T-helper 2 cell treated with Interferon-gamma antibody and Interleukin-4, amounts not matched to agents 5 μg/mL and 100 μg/mL, for 36 hours (primary cell): ENCODE measurements at places on chromosomes 1 and 21.

DNA sequence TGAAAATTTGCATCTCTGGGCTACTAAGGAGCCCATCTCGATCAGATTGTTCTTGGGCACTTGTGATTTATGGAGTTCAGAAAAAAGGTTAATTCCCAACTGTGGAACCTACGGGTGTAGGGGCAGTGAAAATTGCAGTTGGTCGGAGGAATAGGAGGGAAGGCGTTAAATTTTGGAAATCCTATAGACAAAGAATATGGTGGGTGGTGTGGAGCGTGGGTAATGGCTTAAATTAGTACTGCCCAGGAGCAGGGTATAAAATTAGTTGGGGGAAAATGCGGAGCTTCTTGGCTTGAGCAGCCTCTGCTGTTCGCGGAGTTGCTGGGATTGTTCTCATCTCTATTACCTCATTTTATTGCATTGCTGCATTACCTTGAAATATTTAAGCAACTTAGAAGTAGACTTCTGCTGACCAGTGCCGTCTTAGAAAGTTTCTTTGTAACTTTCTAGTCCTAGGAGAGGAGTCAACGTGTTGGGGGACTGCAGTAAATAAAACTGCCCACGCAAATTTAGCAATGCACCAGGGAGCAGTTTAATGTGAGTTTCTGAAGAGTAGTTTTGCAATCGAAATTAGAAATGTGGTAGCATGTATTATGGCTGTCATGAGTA lies 514 bp downstream of the S1PR1 start:
- H3K27me3 ChIP-seq: no peaks in the 10 kb centered on the region
- peak overlapping the region; percentile 97 for H3K4me3 ChIP-seq
- peaks cover 73% of the 10 kb centered on the region for H3K36me3 ChIP-seq
- H3K27ac ChIP-seq: peak overlapping the region; percentile 97
- H3K4me1 ChIP-seq: peaks cover 46% of the 10 kb centered on the region

- H3K27me3 ChIP-seq: no peaks in the 10 kb centered on the region
- H3K4me1 ChIP-seq: peaks cover 86% of the 10 kb centered on the region
- H3K36me3 ChIP-seq: peaks cover 32% of the 10 kb centered on the region
- H3K4me3 ChIP-seq: peak overlapping the region; percentile 79
- peak; percentile 68 for DNase-seq
- peak overlapping the region; percentile 97 for H3K27ac ChIP-seq
Measured at GRCh38 chr1:26287033-26287711, 7.3 kb downstream of the SH3BGRL3 start.

DNA sequence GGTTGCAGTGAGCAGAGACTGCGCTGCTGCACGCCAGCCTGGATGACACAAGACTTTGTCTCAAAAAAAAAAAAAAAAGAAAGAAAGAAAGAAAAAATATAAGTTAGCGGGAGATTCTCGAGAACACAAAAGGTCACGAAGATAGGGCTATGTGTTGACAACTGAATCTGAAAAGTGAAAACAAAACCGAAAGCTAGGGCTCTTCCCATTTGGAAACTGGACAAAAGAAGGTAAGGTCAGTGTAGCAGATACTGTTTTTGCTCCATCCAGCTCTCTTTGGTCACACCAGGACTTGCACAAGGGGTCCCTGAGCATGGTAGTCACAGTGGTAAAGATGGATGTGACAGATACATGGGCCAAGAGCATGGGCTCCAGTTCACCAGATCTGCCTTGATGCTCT lies 60.4 kb upstream of the MAP10 start:
- no peak overlapping the region for H3K27ac ChIP-seq
- H3K27me3 ChIP-seq: no peaks in the 10 kb centered on the region
- DNase-seq: no peak
- H3K4me3 ChIP-seq: no peak overlapping the region

- no peaks in the 10 kb centered on the region for H3K36me3 ChIP-seq
- H3K27ac ChIP-seq: no peak overlapping the region
- no peak for DNase-seq
- no peaks in the 10 kb centered on the region for H3K4me1 ChIP-seq
- peaks cover 7% of the 10 kb centered on the region for H3K27me3 ChIP-seq
Measured at GRCh38 chr1:19960591-19960990, 18.8 kb downstream of the PLA2G2A start.

DNA sequence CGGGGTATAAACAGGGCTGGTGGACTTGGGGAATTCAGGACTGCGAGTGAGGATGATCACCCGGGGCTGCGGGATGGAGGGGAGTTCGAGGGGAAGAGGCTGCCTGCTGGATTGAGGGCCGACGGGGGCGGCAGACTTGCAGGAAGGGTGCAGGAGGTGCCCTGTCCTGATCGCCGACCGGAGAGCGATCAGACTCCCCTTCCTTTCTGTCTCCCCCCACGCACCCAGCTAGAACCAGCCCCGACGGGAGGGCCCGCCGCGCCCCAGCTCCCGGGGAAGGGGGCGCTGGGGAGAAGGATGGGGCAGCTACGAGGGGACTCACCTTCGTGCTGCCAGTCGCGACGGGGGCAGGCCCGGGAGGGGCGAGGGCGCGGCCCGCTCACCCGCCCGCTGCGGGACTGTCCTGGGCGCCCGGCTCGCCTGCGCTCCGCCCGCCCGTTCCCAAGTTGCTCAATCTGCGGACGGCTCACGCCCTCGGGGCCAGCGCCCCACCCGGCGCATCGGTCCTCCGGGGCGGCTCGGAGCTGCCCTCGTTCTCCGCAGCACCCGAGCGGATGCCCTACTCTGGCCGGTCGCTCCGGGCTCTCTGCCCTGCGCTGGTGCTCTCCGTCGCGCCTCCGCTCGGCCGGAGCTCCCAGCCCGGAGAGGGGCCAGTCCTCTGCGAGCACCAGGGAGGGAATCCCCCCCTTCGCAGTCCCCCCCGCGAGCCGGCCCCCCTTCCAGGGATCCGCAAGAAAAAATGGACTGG lies at the start of gene RSPO1:
Gene RSPO1 (minus strand): TSS at position 649 of the 748 bp plus-strand sequence. CDS start 5,231 bp downstream, outside the sequence.
- no peaks in the 10 kb centered on the region for H3K36me3 ChIP-seq
- peaks cover 76% of the 10 kb centered on the region for H3K27me3 ChIP-seq
- H3K4me1 ChIP-seq: no peaks in the 10 kb centered on the region
- no peak for DNase-seq
- H3K27ac ChIP-seq: no peak within 1 kb of the TSS

- no peak overlapping the region for H3K27ac ChIP-seq
- DNase-seq: no peak
- no peaks in the 10 kb centered on the region for H3K36me3 ChIP-seq
- no peak overlapping the region for H3K4me3 ChIP-seq
Measured at GRCh38 chr1:157648317-157648716, 50.4 kb upstream of the FCRL4 start.

GRCh38 chr21:41562101-41563000 lies 54.4 kb upstream of the TMPRSS2 start:
- DNase-seq: no peak
- H3K4me3 ChIP-seq: no peak overlapping the region
- no peaks in the 10 kb centered on the region for H3K36me3 ChIP-seq
- H3K4me1 ChIP-seq: peaks cover 4% of the 10 kb centered on the region

- H3K4me3 ChIP-seq: no peak overlapping the region
- no peaks in the 10 kb centered on the region for H3K4me1 ChIP-seq
- no peak for DNase-seq
- peaks cover 4% of the 10 kb centered on the region for H3K27me3 ChIP-seq
- H3K27ac ChIP-seq: no peak overlapping the region
Measured at GRCh38 chr21:34504595-34504994, 7.4 kb downstream of the KCNE1 start.

DNA sequence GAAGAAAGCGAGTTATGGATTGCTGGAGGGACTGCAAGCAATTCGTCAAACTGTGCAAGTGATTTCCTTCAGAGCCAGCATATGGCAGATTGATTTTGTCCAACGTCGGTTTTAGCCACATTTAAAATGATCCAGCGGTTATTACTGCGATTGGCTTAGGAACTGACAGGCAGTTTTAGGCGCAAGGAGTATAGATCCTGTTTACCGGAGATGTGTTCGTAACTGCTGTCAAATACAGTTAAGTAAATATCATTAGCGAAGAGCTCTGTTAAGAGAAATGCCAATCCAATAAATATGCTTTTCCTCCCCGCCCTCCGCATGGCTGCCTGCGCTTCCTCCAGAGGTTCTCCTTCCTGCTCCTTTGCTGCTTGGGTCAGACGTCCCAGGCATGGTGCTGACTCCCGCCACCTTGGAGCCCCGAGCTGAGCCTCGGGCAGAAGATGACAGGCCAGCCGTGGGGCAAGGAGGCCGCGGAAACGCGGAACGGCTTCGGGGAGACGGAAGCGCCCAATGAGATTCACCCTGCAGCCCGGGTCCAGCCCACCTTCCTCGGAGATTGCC lies 9.4 kb upstream of the BARHL2 start:
- no peak for DNase-seq
- H3K27me3 ChIP-seq: peaks cover 97% of the 10 kb centered on the region
- no peak overlapping the region for H3K4me3 ChIP-seq
- H3K27ac ChIP-seq: peak overlapping the region; percentile 84
- peaks cover 28% of the 10 kb centered on the region for H3K4me1 ChIP-seq

GRCh38 chr1:167249702-167250101 lies 29.0 kb downstream of the POU2F1 start:
- no peaks in the 10 kb centered on the region for H3K27me3 ChIP-seq
- peaks cover 6% of the 10 kb centered on the region for H3K36me3 ChIP-seq
- DNase-seq: no peak
- H3K4me3 ChIP-seq: no peak overlapping the region
- H3K27ac ChIP-seq: no peak overlapping the region

- H3K27ac ChIP-seq: no peak overlapping the region
- H3K36me3 ChIP-seq: peaks cover 30% of the 10 kb centered on the region
- H3K4me3 ChIP-seq: no peak overlapping the region
- no peak for DNase-seq
- no peaks in the 10 kb centered on the region for H3K27me3 ChIP-seq
Measured at GRCh38 chr1:44642925-44643324, 31.4 kb downstream of the TMEM53 start.

DNA sequence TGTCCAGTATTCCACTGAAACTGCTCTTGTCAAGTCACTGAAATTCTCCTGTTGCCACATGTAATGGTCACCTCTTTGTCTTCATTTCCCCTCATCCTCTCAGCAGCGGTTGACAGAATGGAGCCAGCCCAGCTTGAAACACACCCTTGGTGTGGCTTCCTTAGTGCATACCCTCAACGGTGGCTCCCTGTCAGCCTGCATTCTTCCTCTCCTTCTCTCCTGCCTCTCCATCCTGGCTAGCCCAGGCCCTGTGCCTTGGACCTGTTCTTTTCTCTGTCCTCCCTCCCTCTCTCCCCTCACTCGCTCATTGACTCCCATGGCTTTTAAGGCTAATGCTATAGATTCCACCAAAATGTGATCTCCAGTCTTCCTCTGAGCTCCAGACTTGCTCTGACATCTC lies 3.7 kb downstream of the FCMR start:
- peaks cover 50% of the 10 kb centered on the region for H3K36me3 ChIP-seq
- peak overlapping the region; percentile 59 for H3K4me3 ChIP-seq
- no peaks in the 10 kb centered on the region for H3K27me3 ChIP-seq
- H3K4me1 ChIP-seq: peaks cover 61% of the 10 kb centered on the region
- no peak for DNase-seq

- no peaks in the 10 kb centered on the region for H3K36me3 ChIP-seq
- no peaks in the 10 kb centered on the region for H3K27me3 ChIP-seq
- no peak for DNase-seq
Measured at GRCh38 chr1:8003438-8004112, 22.5 kb downstream of the ERRFI1 start.

DNA sequence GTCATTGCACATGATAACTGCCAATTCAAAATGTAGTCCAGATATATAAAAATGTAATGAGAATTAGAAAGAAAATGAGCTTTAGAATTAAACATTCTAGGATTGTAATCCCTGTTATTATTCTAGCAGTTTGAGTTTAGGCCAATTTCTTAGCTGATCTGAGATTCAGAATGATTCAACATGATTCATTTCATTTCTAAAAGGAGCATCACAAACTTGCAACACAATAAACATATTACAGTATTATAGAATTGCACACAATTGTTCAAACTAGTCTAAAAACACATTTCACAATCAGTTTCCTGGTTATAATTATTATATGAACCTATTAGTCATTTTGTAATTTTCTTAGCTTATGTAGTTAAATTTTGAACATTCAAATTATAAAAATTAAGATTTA lies 43.3 kb upstream of the TSHB start:
- H3K4me1 ChIP-seq: no peaks in the 10 kb centered on the region
- no peak overlapping the region for H3K27ac ChIP-seq
- no peak for DNase-seq

DNA sequence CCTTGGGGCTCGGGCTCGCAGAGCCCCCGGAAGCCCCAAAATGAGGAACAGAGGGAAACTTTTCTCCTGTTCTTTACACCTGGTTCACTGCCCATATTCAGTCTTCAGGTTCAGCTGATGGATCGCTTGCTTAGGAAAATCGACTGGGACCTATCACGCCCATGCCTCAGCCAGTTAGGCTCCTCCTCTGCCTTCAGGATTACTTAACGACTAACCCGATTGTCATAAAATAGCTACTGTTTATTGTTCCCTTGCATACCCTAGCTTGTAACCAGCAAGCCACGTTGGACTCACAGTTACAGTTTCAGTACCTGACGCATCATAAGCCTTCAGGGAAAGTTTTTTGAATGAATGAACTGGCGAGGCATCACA lies 692 bp downstream of the TARDBP start:
- peak overlapping the region; percentile 90 for H3K27ac ChIP-seq
- no peaks in the 10 kb centered on the region for H3K27me3 ChIP-seq
- no peak for DNase-seq
- peaks cover 9% of the 10 kb centered on the region for H3K4me1 ChIP-seq
- peak overlapping the region; percentile 96 for H3K4me3 ChIP-seq
- H3K36me3 ChIP-seq: peaks cover 37% of the 10 kb centered on the region

DNA sequence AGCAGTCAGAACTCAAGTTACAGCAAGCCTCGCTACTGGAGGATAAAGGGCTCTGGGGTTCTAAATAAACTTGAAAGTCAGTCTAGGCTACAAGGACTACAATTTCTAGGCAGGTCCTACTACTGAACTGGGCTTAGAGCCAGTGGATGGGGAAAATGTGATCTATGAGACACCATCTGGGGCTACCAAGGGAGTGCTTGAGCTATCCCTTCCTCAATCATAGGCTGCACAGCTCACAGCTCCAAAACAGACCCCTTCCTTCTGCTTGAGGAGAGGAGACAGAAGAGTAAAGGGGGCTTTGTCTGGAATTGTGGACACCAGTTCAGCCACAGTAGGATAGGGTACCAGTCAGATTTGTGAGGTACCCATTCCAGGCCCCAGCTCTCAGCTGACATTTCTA lies 145.8 kb upstream of the SNX7 start:
- H3K36me3 ChIP-seq: no peaks in the 10 kb centered on the region
- H3K27ac ChIP-seq: no peak overlapping the region
- H3K4me3 ChIP-seq: no peak overlapping the region
- H3K27me3 ChIP-seq: no peaks in the 10 kb centered on the region

GRCh38 chr1:151737479-151737878 lies 16.2 kb downstream of the RIIAD1 start:
- H3K4me3 ChIP-seq: no peak overlapping the region
- no peak overlapping the region for H3K27ac ChIP-seq
- peaks cover 1% of the 10 kb centered on the region for H3K36me3 ChIP-seq
- H3K4me1 ChIP-seq: peaks cover 4% of the 10 kb centered on the region
- H3K27me3 ChIP-seq: peaks cover 4% of the 10 kb centered on the region
- no peak for DNase-seq

GRCh38 chr1:35524106-35524505 lies 33.1 kb downstream of the KIAA0319L start:
- no peaks in the 10 kb centered on the region for H3K27me3 ChIP-seq
- H3K27ac ChIP-seq: no peak overlapping the region
- no peak for DNase-seq
